ENCODE measurements at places on chromosomes 1 and 21.
A peak's percentile ranks its signal among the peaks of the same experiment; 100 is the strongest.

GRCh38 chr1:178506669-178507068 is 6.2 kb upstream of the TEX35 start:
- DNase-seq, result no peak

DNA sequence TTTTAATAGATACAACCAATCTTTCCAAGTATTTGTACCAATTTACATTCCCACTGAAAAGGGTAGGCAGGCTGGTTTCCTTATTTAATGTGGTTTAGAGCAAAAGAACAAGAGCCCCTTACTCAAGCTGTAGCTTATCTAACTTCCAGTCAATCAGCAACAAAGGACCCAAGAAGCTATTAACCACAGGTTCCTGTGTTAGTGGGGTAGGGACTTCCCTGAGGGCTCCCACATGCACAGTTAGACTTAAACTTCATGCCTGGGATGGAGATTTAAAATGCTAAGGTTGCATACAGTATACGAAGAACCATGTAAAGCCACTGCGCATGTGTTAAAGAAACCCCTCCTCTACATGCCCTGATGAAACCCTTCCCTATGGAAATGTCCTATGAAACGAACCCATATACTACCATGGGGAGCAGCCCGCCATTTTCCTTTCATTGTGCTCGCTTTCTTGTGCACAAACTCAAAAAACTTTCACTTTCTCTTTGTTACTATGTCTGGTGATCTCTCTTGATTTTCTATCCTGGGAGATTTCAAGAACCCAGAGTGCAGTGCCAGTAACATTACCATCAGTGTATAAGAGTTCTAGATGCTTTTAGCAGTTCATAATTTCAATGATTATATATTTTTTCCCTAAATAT is 23.3 kb upstream of the ST6GALNAC5 start:
- DNase-seq, result no peak

DNA sequence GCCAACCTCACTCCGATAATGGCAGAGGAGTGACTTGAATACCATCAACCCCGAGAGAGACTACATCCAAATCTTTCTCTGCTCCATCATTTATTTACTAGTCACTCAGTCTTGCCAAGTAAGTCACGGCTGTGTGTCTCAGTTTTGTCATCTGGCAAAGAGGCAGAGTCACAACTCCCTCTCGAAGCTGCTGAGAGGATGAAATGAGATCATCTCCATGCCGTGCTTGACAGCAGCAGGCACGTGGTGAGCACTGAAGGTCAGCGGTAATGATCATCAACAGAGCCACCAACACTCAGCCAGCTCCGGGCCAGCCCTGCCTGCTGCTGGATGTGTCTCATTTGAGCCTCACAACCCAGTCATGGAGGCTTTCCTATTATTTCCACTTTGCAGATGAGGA is 19.9 kb downstream of the ALDH4A1 start:
- DNase-seq, result no peak

DNA sequence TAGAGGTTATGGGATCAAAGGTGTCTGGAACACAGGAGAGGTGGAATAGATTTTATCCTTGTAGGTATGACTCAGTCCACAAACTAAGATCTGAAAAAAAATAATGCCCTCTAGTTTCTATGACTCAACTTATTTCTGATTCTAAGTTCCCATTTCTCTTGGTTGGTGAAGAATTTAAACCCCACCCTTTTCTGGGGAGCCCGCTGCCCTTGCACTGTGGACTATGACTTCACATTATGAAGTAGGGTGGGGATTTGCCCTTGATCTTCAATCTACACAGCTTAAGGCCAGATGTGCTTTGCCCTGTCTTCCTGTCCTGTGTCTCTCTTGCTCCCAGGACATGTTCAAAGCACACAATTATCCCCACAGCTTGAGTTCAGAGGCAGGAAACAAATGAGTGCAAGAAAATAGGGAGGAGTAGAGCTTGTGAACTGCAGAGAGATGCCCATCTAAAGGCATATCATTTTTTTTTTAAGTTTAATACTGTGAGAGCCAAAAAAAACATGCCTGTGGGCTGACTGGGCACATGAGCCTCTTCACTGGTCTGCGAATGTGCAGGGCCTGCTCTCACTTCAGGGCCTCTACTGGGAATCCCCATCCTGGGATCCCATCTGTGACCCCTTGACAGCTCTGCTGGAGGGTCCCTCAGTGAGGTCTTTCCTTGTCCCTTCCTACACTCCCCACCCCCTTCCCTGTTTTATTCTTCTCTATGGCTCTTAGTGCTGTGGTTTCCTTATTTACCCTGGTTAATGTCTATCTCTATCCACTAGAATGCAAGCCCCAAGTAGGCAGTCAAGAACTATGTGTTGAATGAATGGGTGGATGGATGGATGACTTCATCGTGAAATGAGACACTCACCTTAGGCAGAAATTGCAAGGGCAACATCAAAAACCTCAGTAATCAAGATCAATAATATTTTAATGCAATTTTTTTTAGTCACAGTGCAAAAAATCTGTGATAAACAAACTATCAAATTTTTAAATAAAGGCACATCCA is 61.5 kb downstream of the CD58 start:
- DNase-seq, result no peak

DNA sequence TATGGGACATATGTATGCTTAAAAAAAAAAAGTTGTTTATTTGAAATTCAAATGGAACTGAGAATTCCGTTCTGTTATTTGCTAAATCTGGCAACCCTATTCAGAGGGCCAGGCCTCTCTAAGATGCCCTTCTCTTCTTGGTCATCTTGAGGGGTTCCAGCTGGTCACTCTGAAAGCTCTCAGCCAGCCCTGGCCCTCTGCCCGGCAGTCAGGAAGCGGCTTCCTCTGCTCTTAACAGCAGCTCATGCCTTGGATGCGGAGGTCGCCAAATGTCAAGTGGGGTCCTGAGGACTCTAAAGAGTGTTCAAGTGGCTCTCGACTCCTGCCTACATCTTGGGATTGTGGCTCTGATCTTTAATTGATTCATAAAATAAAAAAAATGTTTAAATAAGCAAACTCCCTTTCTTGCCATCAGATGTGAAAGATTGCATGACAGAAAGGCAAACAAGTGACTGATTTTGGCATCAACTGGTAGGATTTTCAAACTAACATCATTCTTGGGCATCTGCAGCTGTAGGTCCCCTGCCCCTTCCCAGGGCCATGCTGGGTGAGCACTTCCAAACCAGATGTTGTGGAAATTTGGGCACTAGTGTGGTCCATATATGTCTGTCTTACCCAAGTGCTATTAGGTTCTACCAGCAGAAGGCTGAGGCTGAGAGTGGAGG is 130.8 kb downstream of the PRDM2 start:
- no peak for DNase-seq

GRCh38 chr1:179091691-179092165 is 9.9 kb downstream of the TOR3A start:
- no peak for DNase-seq

DNA sequence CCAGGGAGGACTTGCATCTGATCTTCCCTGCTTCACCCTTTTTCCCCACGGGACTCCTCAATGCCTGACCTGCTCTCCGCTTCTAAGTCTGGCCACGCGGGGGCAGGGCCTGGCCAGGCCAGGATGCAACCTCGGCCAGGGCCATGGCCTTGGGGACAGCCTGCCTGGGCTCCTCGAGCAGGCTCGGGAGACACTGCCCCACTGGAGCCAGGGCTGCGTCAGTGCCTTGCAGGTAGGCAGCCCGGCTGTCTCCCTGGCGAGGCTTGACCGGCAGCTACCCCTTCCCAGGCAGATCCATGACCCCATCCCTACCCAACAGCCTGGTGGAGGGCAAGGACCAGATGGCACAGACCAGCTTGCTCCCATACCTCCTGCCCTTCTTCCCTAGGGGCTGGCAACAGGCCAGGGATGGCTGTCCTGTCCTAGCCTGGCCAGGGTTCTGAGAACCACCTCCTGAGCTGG is 2.7 kb upstream of the PRDM16 start:
- DNase-seq, result no peak

- no peak for DNase-seq
Measured at GRCh38 chr1:236103059-236103458, 38.2 kb upstream of the NID1 start.

- no peak for DNase-seq
Measured at GRCh38 chr1:197733324-197733723, 42.0 kb downstream of the DENND1B start.

DNA sequence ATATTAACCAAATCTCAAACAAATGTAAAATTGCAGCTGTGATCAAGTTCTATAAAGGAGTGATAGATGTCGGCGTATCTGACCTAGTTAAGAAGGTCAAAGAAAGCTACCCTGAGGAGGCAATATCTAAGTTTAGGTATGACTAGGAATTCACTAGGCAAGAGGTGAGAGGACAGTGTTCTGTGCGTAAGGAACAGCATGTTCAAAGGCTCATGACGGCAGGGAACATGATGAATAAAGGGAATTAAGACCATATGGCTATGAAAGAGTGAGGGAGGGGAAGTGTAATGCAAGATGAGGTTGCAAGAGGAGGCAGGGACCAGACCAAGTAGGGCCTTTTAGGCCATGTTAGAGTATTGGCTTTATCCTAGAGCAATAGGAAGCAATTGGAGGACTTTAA is 8.6 kb downstream of the LIX1L start:
- DNase-seq, result no peak

DNA sequence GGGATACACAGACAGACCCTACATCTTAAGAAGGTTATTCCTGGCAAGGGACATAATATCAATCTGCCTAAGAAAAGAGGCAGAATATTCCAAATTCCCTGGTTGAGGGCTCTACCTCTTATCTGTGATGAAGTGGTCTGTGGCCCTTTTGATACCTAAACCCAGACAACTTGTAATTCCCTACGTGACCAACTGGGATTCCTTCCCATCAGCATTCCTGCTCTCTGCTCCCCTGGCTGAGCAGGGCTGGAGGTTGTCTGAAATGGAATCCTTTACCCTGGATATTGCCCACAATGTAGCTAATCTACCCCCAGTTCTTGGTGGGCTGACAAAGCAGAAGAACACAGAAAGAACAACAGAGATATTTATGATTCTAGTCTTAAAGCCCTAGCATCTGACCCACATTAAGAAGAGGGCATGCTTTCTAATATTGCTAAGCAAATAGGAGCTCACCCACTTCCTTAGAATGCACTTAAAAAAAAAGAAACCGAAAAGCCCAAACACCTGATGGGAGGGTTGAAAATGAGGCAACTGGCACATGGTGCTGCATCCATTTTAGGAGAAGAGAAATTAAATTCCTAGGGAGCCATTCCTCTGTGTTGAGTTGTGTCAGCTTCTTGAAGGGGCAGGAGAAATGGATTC is 36.8 kb downstream of the GADD45A start:
- DNase-seq, result no peak

GRCh38 chr1:174640783-174641182 is 193.0 kb downstream of the GPR52 start:
- DNase-seq, result no peak

- no peak for DNase-seq
Measured at GRCh38 chr21:44649521-44650100, 3.4 kb downstream of the KRTAP10-11 start.

DNA sequence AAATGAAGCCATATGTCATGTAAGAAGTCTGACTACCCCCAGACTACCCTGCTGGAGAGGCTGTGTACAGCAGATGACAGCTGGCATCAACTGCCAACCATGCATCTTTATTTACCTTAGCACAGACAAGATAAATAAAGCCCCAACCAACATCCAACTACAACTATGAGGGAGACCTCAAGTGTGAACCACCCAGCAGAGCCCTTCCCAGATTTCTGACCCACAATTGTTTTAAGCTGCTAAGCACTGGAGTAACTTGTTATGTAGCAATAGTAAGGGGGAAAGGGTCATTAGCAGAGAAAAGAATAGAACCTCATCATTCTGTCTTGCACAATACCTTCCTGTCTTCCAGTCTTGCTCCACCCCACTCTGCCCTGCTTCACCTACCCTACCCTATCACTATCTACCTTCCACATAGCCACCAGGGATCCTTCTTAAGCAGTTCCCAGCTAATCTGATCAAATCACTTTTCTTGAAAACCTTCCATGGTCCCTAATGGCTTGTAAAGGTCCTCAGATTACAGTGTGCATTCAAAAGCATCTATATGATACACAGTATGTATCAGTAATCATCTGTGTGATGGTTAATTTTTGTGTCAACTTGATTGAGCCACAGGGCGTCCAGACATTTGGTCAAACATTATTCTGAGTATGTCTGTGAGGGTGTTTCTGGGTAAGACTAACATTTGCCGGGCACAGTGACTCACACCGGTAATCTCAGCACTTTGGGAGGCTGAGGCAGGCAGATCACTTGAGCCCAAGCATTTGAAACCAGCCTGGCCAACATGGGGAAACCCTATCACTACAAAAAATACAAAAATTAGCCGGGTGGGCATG is 19.6 kb upstream of the RBM15 start:
- DNase-seq, result no peak

GRCh38 chr1:23978805-23979204 is 1.3 kb downstream of the SRSF10 start:
- no peak for DNase-seq

DNA sequence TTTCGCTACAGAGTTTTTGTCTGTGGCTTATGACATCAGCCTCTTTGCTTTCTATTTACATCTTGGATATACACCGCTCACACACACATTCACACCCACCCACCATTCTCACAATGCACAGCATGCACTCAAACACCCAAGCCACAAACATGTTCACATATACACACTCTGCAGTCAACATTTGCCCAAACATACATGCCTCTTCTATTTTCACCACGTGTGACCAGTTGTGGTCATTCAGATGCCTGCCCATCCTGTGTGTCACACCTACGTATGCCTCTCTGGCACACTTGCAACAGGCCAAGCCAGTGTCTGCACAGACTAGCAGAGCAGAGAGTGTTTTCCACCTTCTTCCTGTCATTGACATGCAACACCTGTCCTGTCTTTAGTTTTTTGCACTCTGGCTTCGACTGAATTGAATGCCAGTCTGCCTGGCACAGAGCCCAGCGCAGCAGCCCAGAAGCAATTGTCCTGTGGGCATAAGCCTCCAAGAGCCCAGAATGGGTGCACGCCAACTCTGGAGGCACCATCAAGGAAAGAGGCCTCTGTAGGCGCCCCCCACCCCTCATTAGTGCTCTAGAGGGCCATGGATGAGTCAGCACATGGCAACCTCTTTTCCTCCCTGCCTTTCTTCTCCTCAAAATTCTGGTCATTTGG is 37.7 kb upstream of the LRRN2 start:
- peak; percentile 71 for DNase-seq

All from SHP77 treated with DMSO at 0.1 percent for 48 hours (cell line).